ENCODE measurements at places on chromosomes 1 and 21.

DNA sequence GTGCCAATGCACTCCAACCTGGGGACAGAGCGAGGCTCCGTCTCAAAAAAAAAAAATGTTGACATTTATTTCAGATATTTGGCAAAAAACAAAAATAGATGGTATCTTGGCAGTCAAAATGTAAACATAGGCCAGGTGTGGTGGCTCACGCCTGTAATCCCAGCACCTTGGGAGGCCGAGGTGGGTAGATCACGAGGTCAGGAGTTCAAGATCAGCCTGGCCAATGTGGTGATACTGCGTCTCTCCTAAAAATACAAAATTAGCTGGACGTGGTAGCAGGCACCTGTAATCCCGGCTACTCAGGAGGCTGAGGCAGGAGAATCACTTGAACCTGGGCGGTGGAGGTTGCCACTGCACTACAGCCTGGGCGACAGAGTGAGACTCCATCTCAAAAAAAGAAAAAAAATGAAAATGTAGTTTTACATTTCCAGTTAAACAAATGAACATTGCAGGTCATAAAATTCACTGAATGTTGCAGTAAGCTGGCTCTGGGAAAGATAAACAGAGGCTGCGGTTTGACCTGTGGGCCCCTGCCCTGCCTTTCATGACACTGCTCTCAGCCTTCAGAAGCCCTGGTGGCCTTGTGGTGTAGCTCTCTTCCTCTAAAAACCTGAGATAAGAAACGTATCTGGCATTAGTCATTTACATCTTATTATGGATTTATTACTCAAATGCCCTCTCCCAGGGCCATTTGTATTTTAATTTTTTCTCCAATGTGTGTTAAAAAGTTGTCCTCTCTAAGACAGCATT, 12.2 kb upstream of the SLC44A3 start:
- peak; percentile 55 for DNase-seq

DNA sequence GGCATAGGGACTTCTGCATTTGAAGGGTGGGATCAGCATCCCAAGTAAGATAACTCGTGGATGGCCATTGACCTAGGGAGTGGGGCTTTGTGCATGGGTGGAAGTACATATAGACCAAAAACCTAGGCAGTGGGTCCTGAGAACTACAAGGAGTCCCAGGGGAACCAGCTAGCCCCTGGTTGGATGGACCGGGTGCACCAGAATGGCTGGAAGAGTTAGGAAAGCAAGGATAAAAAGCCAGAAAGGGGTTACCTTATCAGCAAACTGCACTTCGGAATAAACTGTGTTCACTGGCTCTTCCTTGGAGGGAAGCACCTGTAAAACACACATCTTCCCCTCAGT, 26.6 kb upstream of the SLAMF6 start:
- DNase-seq = no peak

DNA sequence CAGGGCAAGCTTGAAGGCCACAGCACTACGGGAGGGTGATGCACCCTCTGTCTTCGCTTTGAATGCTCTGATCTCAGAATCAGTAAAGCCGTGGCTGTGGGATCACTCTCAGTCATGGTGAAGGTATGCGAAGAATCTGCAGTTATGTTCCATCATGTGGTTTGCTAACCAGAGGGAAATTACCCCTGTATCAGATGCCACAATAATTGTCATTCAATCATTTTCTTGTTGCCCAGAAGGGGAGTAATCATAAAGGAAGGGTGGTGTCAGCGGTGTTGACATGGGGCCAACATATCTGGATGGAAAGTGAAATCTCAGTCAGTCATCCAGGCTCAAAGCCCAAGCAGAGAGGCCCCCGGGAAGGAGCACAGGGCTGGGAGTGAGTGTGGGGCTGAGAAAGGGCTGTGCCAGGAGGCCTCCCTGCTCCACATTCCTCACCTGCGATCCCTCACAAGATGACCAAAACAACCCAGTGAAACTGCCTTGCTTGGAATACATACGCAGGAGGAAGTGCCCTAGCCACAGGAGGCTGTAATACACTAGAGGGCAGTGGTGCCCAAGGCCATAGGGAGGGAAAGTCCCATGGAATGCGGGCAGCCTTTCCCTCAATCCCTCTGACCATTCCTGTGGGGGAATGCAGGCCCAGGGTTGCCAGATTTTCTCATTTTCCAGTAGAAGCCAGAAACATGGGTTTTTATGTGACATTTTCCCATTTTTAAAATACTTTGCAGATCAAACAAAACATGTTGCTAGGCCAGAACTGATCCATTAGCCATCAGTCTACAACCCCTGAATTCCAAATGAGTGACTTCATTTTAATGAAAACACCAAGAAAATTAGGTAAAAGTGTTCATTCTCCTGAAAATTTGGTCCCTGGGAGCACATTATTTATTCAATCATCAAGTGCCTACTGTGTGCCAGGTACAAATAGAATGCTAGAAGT, 95.7 kb upstream of the VANGL1 start:
- DNase-seq = no peak

GRCh38 chr1:165883056-165883455, 55.6 kb downstream of the UCK2 start:
- peak; percentile 18 for DNase-seq

DNA sequence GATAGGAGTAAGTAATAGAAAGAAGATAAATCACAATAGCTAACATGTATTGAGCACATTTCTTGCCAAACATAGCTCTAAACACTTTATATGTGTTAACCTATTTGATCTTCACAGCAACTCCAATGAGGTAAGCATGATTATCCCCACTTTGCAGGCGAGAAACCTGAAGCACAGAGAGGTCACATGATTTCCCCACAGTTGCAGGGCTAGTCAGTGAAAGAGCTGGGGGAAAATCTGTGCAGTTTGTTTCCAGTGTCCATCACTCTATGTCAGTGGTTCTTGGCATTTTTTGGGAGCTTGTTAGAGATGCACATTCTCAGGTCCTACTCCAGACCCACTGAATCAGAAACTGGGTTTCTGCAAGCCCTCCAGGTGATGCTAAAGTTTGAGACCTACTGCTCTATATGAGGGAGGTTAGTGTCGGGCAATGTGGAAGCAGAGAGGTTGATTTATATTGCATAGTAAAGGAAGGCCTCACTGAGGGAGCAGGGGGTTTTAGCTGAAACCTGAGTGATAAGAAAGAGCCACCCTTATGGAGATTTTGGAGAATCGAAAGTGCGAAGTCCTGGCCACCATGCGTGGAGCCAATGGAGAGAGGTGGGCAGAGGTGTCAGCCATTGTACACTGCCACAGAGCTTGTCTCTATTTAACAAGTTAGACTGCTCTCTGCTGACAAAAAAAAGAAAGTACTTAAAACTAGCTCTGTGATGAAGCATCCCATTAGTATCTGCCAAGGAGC, 20.9 kb downstream of the MCOLN3 start:
- peak; percentile 42 for DNase-seq

DNA sequence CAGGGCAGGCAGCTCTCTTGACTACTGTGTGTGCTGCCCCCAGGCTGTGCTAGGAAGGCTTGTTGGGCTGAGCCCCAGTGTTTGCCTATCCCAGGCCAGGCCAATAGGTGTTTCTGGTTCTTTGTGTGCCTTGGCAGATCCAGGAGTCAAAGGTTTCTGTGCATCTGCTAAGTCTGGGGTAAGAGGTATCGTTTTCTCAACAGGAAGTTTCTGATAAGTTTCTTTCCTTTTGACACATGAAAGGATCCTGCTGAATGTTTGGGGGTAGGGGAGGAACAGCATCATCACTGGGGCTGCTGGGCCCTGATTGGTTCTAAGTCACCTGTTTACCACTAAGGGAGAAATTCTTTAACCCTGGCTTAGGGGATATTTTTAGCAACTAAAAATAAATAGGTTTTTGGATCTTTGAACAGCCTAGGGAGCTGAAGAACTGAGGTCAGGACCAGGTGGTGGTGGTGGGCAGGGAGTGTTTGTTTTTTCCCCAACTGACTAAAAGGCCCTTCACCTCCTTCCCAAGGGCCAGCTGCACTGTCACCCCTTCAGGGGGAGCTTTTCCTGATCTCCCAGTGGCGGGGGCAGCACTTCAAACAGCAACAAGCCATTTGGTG, 85.1 kb downstream of the KCNN3 start:
- no peak for DNase-seq

DNA sequence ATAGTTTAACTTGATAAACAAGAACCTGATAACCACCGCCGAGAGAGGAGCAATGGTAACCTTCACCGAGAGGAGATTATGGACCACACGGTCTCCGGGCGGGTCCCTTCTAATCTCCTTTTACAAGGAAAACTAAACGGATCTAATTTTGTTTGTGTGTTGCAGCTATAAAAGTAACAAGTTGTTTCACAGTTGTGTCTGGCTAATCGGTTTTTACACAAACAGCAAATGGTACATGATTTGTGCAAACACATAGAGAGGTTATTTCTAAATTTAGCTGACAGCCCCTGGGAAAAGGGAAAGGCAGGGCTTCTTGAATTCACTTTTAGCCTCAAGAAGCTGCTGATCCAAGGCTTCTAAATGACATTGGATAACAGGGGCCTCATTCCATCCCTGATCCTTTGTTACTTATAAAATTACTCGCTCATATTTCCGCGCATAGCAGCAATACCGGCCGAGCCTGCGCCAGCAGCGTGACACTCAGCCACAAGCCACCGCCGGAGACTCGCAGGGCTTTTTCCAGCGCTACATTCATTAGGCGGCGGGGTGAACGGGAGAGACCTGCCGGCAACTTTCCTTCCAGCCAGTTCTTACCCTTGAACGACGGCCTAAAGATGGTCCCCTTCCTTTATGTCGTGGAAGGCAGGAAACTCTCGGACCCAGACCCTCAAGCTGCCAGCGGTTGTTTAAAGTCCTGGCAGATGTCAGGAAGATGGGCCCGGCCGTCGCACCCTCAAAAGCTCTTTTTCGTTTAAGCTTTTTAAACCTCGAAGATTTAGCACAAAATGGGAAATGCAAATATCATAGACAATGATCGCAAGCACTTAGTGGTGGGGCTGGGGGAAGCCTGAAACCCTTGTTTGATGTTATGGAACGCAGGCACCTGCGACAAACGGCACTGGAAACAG, 4.4 kb downstream of the FOXD3 start:
- DNase-seq = no peak

DNA sequence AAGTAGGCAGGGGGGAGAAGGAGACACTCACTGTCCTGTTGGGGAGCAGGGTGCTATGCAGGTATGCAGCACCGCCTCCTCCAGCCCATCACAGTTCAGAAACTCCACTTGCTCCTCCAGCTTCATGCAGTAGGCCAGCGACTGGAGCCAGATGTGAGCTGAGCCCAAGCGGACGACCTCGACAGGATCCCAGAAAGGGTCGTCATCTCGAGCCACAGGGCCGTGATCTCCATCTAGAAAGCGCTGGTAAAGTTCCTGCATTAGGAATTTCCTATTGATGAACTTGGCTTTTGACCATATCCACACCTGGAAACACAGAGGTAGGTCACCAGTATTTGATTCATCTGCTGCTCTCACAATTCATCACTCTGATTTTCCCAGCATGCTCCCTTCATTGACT, 56.1 kb downstream of the SCCPDH start:
- DNase-seq = no peak

- DNase-seq = no peak
Measured at GRCh38 chr1:202088206-202088605, 34.5 kb upstream of the GPR37L1 start.
